ENCODE measurements at places on chromosomes 2 and 18.
A peak's percentile ranks its signal among the peaks of the same experiment; 100 is the strongest.

DNA sequence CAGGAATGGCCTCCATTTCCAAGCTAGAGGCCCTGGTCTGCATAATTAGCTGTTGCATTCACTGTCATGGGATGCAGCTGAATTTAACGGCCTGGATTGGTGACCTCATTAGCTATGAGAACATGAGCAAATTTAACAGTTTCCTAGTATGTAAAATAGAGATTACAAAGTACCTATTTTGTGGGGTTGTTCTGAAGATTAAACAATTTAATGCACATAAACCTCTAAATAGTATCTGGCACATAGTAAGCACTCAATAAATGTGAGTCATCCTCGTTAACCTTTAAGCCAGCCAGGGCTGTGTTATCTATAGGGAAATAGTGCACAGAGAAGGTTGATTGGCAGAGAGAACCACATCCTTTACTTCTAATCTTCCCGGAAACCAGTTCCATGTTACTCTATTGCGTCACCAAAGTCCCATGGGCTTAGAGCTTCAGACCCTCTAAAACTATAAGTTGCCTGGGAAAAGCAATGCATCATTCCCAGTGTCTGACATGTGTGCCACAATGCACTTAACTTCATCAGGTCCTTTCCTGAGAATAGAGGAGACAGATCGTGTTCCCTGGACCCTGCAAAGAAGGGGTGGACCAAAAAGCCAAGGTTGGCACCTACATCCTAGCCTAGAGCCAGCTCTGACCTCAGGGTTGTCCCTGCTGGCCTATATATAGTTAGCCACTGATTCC is 196.5 kb downstream of the LNPK start:
- no peaks in the 10 kb centered on the region for H3K4me1 ChIP-seq
- no peak for DNase-seq
- H3K36me3 ChIP-seq = no peaks in the 10 kb centered on the region
- no peak overlapping the region for H3K27ac ChIP-seq
- H3K27me3 ChIP-seq = peaks cover 4% of the 10 kb centered on the region
- H3K4me3 ChIP-seq = no peak overlapping the region

DNA sequence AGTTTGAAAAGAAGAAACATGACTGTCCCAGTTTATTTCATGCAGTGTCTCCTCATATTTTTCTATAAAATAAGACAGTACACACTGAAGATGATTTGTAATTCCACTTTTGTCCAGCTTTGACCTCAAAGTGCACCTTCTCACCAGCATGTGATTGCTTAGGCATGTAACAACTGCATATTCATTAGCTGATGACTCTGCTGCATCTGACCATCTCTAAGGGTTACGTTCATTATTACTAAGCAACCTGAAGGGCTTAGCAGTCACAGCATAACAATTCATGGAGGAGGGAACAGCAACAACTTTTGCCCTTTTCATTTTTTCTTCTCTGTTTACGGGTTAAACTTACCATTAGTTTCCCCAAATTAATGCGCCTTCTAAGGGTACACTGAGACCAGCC is 330.6 kb upstream of the PIK3C3 start:
- no peaks in the 10 kb centered on the region for H3K4me1 ChIP-seq
- no peaks in the 10 kb centered on the region for H3K36me3 ChIP-seq

DNA sequence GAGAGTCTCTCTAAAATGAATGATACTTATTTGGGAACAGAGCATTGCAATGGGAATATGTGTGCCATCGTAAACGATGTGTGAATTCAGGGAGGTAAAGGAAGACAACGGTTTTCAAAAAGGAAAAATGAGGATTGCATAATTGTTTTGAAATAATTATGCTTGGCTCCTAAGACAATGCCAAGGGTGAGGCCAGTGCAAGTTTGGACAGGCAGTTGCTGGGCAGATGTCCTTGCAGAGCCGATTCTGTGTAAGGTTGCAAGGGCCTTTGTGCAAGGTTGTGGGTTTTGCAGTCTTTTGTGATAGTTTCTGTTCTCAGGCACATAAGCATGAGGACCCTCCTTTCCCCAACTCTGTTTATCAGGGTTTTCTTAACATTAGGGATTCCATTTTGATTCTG is 70.0 kb upstream of the ZNF236 start:
- H3K27me3 ChIP-seq = no peaks in the 10 kb centered on the region
- no peak overlapping the region for H3K4me3 ChIP-seq
- DNase-seq = no peak
- no peaks in the 10 kb centered on the region for H3K4me1 ChIP-seq
- H3K27ac ChIP-seq = no peak overlapping the region
- H3K36me3 ChIP-seq = no peaks in the 10 kb centered on the region

DNA sequence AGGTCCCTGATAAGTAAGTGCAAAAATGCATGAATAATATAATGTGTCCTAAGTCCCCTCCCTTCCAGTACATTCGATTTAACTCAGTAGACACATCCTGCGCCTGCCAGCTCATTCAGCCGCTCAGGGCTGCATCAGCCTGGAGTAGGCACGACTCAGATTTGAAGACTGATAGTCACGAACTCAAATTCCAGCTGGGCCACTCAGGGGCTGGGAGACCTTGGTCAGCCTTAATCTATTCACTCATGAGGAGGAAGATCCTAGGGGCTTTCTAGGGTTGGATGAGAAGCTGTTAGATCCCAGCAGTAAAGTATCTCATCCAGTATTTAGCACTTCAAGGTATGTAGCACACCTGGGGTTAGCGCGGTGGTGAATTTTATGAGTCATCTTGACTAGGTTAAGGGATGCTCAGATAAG is 98.9 kb upstream of the ODC1 start:
- H3K27ac ChIP-seq = no peak overlapping the region
- no peak overlapping the region for H3K4me3 ChIP-seq
- no peaks in the 10 kb centered on the region for H3K36me3 ChIP-seq
- no peaks in the 10 kb centered on the region for H3K4me1 ChIP-seq
- H3K27me3 ChIP-seq = peaks cover 49% of the 10 kb centered on the region

DNA sequence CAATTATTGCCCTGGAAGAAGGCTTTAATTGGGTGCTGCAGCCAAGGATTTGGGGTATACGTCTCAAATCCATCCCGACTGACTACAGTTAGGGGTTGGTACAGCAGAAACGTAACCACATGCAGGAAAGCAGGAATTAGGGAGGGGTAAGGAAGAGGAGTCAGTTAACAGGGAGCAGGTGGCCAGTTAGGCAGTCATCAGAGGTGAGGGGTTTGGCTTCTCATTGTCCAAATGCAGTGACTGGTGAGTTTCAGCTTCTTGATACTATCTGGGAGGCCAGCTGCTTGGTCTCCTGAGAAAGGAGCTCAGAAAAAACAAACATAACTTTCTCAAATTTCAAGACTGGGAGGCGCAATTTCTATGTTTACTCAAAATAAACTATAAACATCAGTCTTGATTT is 38.8 kb upstream of the UBE2F start:
- no peak overlapping the region for H3K4me3 ChIP-seq
- no peak for DNase-seq
- H3K36me3 ChIP-seq = no peaks in the 10 kb centered on the region

DNA sequence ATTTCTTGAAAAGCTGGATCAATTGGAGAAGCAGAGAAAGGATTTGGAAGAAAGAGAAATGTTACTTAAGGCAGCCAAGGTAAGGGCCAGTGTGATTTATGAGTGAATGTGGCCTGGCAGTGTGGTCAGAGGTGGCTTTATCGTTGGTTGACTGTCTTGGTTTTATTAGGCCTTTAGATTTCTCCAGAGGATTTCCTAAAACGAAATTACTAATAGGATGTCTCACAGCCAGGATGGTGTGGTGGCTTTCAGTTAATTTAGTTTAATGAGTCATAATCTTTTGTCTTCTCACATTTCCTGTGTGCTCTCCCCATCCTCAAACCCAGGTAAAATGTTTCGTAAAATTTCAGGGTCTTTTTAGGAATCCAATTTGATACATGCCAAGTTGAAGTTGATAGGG is 100.8 kb downstream of the TAF4B start:
- H3K36me3 ChIP-seq = peaks cover 23% of the 10 kb centered on the region
- H3K4me3 ChIP-seq = no peak overlapping the region
- H3K4me1 ChIP-seq = no peaks in the 10 kb centered on the region
- H3K27me3 ChIP-seq = no peaks in the 10 kb centered on the region
- H3K27ac ChIP-seq = no peak overlapping the region

DNA sequence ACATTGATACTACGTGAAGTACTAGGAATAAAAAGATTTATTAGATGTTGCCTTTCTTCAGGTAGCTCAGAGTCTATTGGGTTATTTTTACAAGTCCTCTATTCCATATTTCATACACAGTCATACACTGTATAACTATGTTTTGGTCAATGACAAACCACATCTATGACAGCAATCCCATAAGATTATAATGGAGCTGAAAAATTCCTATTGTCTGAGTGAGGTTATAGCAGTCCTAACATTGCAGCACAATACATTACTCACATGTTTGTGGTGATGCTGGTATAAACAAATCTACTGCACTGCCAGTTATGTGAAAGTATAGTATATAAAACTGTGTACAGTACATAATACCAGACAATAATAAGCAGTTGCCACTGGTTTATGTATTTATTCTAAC is 595.1 kb downstream of the MBD2 start:
- no peaks in the 10 kb centered on the region for H3K4me1 ChIP-seq
- H3K4me3 ChIP-seq = no peak overlapping the region
- DNase-seq = no peak
- H3K36me3 ChIP-seq = no peaks in the 10 kb centered on the region
- no peak overlapping the region for H3K27ac ChIP-seq

GRCh38 chr2:219277703-219278654 is 1.2 kb upstream of the DNAJB2 start:
- H3K4me1 ChIP-seq = peaks cover 42% of the 10 kb centered on the region
- no peaks in the 10 kb centered on the region for H3K27me3 ChIP-seq
- peak; percentile 64 for DNase-seq
- peak overlapping the region; percentile 87 for H3K27ac ChIP-seq
- H3K36me3 ChIP-seq = no peaks in the 10 kb centered on the region

DNA sequence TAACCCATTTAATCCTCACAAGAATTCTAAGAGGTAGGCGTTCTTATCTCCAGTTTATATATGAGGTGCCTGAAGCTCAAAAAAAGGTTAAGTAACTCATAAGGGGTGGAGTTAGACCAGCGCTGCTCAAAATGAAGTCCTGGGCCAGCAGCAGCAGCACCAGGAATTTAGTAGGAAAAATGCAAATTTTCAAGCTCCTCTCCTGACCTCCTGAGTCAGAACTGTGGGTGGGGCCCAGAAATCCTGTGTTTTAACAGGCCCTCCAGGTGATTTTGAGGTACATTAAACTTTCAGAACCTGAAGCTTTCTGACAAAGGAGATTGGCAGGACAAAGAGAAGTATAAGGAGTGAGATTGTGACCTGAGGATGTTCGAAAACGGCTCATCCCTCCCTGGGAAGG is 66.0 kb upstream of the CCDC85A start:
- no peaks in the 10 kb centered on the region for H3K27me3 ChIP-seq
- peak overlapping the region; percentile 66 for H3K27ac ChIP-seq
- no peak overlapping the region for H3K4me3 ChIP-seq
- H3K36me3 ChIP-seq = peaks cover 5% of the 10 kb centered on the region
- peak; percentile 16 for DNase-seq

DNA sequence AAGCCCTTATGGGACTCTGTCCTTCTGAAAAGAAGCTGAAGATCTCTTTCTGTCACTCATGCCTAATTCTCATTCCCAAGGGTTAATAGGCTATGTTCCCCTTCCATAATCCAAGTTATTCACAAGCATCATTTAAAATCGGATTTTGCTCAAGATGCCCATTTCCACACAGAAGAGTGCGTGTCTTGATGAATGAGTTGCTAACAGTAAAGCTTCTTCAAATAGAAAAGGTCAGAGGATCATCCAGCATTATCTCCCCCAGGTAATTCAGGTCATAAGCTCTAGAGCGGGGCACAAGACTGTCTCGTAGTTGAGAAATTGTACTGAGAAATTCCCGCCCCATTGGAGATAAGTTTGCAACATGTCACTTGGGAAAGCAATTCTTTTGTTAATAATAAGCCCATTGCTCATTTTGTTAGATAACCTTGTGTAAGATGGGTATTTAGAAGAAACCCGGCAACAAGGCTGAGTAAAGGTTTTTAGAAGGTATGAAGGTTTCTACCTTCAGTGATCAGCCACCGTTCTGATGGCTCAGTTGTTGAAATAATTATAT is 290.7 kb upstream of the EPAS1 start:
- H3K4me1 ChIP-seq = no peaks in the 10 kb centered on the region
- H3K27me3 ChIP-seq = peaks cover 34% of the 10 kb centered on the region
- no peaks in the 10 kb centered on the region for H3K36me3 ChIP-seq

DNA sequence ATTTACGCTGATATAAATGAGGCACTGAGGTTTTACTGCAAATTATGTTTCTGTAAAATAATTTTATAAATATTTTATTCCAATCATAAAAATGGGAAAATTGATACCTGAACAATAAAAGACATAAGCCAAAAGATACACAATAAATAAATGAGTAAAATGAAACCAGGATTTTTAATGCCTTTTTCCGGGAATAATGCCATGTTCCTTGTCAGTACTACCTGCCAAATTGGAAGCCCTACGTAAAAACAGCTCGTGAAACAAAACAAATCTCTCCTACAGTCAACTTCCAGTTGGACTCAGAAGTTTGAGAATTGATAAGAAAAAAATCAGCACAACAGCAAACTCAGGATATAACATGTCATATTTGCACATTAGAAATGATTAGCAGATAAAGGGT is 18.0 kb downstream of the GALNT3 start:
- no peaks in the 10 kb centered on the region for H3K27me3 ChIP-seq
- no peak overlapping the region for H3K27ac ChIP-seq
- H3K4me1 ChIP-seq = no peaks in the 10 kb centered on the region
- H3K36me3 ChIP-seq = no peaks in the 10 kb centered on the region

DNA sequence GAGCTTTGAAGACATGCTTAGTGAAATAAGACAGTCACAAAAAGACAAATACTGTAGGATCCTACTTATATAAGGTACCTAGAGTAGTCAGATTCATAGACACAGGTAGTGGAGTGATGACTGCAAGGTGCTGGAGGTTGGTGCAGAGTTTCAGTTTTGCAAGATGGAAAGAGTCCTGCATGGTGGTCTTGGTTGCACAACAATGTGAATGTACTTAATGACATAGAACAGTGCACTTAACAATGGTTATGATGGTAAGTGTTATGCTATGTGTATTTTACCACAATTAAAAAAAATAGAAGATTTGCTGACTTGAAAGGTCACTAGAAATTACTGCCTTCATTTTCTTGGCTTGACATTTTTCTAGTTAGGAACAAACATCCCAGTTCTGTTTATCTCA is 9.5 kb downstream of the CERS6 start:
- H3K4me3 ChIP-seq = no peak overlapping the region
- no peak overlapping the region for H3K27ac ChIP-seq
- peaks cover 10% of the 10 kb centered on the region for H3K4me1 ChIP-seq

DNA sequence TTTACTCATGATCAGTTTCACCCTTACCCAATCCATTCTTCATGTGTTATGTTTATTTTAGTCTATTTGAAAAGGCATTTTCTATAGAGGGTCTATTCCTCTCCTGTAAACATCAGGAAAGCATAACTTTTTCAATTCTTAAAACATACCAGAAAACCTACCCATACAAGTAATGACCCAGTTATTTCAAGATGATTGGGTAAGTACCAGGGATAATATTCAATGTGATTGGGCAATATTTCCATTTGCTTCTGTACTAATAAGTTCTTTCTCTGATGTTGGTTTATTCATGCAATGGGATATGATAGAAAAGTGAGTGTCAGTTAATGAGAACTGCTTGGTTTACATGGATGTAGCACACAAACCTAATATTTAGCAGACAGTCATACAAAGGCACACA is 87.6 kb downstream of the CCBE1 start:
- H3K4me1 ChIP-seq = no peaks in the 10 kb centered on the region
- no peak overlapping the region for H3K4me3 ChIP-seq
- no peaks in the 10 kb centered on the region for H3K36me3 ChIP-seq
- no peak overlapping the region for H3K27ac ChIP-seq
- DNase-seq = no peak
